Renal cortex interstitium (tissue), 15 donors: ENCODE measurements at places on chromosomes 4 and X. TPM values are rescaled to one million over a fixed set of nuclear protein-coding genes. Genes with fewer than 3 reads are reported as not detected.

GRCh38 chrX:4572691-4573090 lies 859.2 kb upstream of the PRKX start:
- DNase-seq: no peak

DNA sequence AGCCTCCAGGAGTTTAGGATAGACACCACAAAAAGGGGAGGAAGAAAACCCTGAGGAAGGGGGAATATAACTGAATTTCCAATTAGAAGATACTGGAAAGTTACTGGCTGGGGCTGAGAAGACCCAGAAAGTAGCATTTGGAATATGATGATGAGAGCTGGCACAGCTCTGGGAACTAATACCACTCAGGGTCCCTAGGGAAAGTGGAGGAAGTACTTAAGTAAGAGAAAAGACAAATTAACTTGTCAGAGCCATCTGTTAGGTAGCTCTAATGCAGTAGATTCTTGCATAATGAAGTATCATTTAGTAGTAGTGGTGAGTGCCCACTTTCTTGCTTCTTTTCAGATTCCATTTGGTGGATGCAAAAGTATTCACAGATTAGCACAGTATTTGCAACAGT lies 90.8 kb upstream of the TSPAN5 start:
- no peak for DNase-seq

- no peak for DNase-seq
These were observed 29.9 kb downstream of the DOK7 start for GRCh38 chr4:3492741-3493719.

GRCh38 chr4:7894677-7895181 lies 44.9 kb downstream of the AFAP1 start:
- no peak for DNase-seq

DNA sequence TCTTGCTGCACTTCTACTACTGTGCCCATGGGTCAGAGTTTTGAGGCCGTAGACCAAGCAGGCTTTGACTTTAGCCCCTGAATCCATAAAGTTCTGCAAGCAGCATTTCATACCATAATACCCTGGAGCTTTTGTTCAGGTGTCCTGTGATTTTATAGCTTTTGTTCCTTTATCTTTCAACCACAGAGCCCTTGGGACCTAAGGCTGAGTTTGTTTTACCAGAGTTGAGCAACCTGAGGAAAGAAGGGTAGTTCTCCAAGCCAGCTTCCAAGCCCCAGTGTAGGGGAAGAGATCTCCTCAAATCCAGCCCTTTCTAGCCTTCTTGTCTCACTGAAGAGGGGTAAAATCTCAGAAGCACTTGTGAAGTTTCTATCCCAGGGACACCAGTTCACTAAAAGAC lies 35.1 kb downstream of the MAGED2 start:
- no peak for DNase-seq

DNA sequence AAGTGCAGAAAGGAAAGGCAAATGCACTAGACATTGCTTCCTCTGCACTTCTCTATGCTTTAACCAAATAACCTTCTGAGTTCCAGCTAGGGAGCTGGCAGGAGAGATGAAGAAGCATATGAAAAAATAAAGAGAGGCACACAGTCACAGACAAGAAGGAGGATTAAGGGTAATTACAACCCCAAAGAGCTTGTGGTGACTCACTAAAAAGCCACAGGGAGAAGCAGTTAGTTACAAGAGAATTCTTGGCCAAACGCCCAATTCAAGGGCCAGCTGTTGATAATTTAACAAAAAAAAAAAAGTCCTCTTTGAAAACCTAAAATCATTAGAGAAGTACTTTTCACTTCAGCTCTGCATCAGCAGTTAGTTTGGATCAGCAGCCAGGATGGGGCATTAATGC lies 478.0 kb downstream of the KCNIP4 start:
- DNase-seq: no peak

DNA sequence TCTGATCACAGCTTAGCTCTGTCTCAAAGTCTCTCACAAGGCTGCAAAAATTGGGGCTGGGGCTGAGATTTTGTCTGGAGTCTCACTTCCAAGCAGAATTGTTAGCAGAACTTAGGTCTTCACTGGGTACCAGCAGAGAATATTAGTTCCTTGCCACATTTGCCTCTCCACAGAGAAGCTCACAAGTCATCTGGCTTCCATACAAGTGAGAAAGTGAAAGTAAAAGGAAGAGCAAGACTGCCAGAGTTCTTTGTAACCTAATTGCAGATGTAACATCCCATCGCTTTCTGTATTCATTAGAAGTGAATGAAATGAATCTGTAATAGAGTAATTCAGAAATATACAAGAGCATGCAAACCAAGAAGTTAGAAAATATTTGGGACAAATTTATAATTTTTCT lies 624.1 kb upstream of the GNPDA2 start:
- no peak for DNase-seq

GRCh38 chrX:9327086-9327746 lies 137.6 kb upstream of the TBL1X start:
- no peak for DNase-seq

GRCh38 chr4:118363166-118363565 lies 10.4 kb upstream of the PRSS12 start:
- no peak for DNase-seq

- DNase-seq: no peak
These were observed 645 bp downstream of the AMMECR1 start for GRCh38 chrX:110317061-110317819.

- no peak for DNase-seq
These were observed 123.6 kb downstream of the STAG2 start for GRCh38 chrX:124085063-124085462.

GRCh38 chr4:159281771-159282170 lies 178.9 kb downstream of the RAPGEF2 start:
- no peak for DNase-seq

DNA sequence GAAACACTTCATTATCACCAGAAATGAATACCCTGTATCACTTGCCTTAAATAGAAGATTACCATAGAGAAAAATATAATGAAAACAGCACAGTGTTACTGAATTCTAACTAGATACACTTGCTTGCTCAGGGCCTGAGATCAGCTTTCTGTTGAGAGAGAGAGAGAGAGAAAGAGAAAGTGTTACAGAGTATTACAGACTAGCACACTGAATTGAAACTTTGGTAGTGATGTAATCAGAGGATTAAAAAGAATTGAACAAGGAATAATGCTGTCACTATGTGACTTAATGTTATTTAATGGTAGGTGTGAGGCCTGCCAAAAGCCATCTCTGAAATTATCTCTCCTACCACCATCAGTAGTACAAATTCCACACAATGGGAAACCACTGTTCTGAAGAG lies 35.5 kb upstream of the CASK start:
- no peak for DNase-seq

GRCh38 chrX:149717803-149718202 lies 5.9 kb downstream of the MAGEA11 start:
- no peak for DNase-seq

The ALPK1 gene
- polyA plus RNA-seq: 12.8 TPM

The ABLIM2 gene
- polyA plus RNA-seq: 5.6 TPM

The CPE gene
- 155 TPM for polyA plus RNA-seq

The INTS6L gene
- 23.3 TPM for polyA plus RNA-seq

The XK gene
- 1.1 TPM for polyA plus RNA-seq

The CFAP299 gene
- 1.2 TPM for polyA plus RNA-seq
